GM23338 (cell line): ENCODE measurements at places on chromosomes 6 and 20. TPM values are rescaled to one million over a fixed set of nuclear protein-coding genes. Genes with fewer than 3 reads are reported as not detected.

DNA sequence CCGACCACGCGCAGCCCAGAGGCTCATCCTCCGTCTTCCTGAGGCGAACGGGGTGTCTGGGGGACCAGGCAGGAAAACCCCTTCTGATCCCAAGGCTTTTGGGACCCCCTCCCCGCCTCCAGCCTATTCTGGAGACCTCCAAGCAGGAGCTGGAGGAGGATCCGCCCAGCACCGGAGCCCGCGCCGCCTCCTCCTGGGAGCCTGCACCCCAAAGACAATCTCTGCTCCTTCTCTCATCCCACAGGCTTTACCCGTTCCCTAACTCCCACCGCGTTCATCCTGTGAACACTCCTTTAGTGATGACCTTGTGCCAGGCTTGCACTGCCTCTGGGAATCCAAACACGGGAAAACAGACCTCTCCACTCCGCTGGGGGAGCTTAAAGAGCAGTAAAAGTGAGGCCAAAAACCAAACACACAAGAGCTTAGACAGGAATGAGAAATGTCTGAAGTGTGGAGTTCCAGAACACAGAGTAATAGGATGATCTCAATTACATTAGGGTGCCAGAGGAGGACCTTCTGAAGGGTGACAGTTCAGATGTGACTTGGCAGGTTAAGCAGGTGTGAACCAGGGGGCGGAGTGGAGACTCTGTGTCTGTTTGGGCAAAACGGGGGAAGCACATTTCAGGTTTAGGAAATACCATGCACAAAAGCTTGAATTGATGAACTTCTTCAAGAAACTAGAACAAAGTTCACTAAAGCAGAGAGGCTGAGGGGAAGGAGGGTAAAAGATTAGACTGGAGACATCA, 7.6 kb downstream of the HLA-DRB5 start:
- no peak for DNase-seq
- H3K4me1 ChIP-seq: no peaks in the 10 kb centered on the region
- no peak overlapping the region for H3K27ac ChIP-seq
- no peaks in the 10 kb centered on the region for H3K27me3 ChIP-seq

- DNase-seq: no peak
- no peak overlapping the region for H3K4me3 ChIP-seq
- H3K27ac ChIP-seq: no peak overlapping the region
- no peaks in the 10 kb centered on the region for H3K36me3 ChIP-seq
- no peaks in the 10 kb centered on the region for H3K4me1 ChIP-seq
Observed at GRCh38 chr6:81475646-81476045, 276.8 kb downstream of the TENT5A start.

GRCh38 chr20:63846128-63846771, 15.0 kb upstream of the ABHD16B start:
- H3K4me1 ChIP-seq: peaks cover 35% of the 10 kb centered on the region
- H3K27ac ChIP-seq: peak overlapping the region; percentile 92
- DNase-seq: peak; percentile 89
- H3K4me3 ChIP-seq: peak overlapping the region; percentile 55
- H3K36me3 ChIP-seq: no peaks in the 10 kb centered on the region

GRCh38 chr6:167130712-167131684, 8.1 kb downstream of the CCR6 start:
- H3K4me3 ChIP-seq: no peak overlapping the region
- H3K27me3 ChIP-seq: no peaks in the 10 kb centered on the region
- H3K36me3 ChIP-seq: no peaks in the 10 kb centered on the region
- DNase-seq: no peak

DNA sequence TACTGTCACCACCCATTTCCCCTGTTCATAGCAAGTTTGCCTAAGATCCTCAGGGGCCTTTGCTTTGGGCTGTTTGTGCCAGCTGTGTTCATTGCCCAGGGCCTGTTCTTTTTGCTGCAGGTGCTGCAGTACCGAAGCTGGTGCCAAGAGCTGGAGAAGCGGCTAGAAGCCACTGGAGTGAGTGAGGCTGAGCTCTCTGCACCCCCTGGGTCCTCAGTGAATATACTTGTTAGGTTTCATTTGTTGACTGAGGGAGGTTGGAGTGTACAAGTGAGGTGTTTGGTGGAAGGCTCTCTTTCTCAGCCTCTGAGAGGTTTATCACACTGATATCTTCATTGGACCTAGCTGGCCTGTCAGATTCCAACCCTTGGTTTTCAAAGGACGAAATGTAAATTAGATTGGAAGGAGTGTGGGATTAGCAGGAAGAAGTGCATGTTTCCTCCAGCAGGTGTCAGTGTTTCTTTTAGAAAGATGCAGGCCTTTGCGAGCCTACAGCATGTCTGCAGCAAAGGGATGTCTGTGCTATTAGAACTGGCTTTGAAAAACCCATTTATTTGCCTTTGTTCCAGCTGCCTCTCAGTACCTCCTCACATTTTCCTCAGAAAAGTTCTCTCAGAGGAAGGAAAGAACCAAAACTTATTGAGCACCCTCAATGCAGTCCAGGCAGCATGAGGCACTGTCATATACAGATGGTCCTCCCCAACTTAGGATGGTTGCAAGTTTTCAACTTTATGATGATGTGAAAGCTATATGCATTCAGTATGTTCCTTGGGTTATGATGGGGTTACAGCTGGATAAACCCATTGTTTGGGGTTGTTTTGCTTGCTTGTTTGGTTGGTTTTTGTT, 8.3 kb downstream of the CEP250 start:
- H3K4me3 ChIP-seq: no peak overlapping the region
- peak; percentile 92 for DNase-seq
- no peaks in the 10 kb centered on the region for H3K27me3 ChIP-seq
- 0 out of 2 replicates have a peak, but pooled peaks cover 4% of the 10 kb centered on the region for H3K36me3 ChIP-seq
- no peak overlapping the region for H3K27ac ChIP-seq

DNA sequence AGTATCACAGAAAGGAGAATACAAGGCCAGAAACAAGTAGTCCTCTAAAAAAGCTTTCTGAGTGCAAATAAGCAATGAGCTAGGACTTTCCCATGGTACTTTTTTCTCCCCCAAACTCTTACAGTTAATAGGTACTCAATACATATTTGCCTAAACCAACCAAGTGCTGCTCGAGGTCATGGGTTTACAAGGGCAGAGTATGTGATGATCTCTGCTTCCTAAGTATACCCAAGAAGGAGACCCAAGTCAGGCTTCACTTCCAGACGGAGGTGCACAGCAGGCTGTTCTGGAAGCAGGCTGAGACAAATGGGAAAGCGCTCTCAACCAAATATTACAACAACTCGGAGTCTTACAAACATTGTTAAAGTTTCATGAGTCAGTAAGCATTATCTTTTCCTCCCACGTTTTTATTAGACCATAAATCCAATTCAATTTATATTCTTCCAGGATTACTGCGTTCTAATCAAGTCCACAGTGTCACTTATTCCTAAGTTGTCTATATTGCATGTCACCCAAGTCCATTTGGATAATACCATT, 8.1 kb downstream of the FYN start:
- peaks cover 73% of the 10 kb centered on the region for H3K4me1 ChIP-seq
- no peaks in the 10 kb centered on the region for H3K27me3 ChIP-seq
- no peak for DNase-seq
- H3K27ac ChIP-seq: no peak overlapping the region

DNA sequence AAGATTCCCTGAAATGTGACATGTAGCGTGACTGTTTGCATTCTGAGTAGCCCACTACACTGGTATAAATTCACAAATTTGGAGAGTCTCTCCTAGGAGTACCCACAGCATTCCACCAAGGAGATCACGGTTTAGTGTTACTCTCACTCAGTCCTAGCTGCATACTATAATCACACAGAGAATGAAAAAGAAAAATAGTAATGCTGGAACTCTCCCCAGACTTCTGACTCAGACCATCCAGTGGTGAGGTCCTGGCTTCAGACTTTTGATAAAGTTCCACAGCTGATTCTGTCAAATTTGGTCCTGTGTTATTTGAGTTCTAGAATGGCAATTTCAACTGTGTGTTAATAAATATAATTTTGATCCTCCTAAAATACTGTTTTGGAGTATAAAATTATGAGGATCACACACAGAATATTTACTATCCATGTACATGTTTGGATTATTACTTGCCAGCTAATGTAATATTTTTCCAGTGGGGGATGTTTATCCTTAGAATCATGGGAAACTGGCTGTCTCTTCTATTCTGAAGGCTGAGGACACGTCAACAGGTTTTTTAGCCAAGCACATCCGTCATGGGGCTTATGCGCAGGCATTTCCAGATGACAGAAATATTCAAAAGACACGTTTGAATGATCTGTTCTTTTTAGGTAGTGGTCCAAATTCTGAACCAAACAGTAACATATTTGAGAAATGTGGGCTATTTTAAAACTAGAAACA, 5.1 kb upstream of the KIAA0408 start:
- H3K4me1 ChIP-seq: peaks cover 6% of the 10 kb centered on the region; the same call in 1 of the 2 replicates
- H3K27me3 ChIP-seq: no peaks in the 10 kb centered on the region
- H3K27ac ChIP-seq: no peak overlapping the region
- H3K36me3 ChIP-seq: no peaks in the 10 kb centered on the region

DNA sequence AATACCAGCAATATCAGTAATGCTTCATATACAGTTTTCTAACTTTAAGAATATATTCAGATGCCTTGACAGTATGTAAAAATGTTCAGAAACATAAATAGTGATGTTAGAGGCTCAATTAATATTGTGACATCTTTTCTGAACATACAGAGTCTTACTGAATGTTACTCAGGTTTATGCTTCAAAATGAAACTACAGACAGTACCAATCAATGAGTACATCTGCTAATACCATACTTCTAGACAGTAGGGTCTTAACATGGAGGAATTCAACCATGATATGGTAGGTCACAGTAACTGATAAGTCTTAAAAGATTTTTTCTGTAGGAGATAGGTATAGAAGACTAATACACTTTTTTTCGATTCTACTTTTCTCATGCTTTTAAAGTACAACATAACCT, 8.3 kb downstream of the GCLC start:
- no peaks in the 10 kb centered on the region; the same call in 1 of the 2 replicates for H3K36me3 ChIP-seq
- no peak overlapping the region for H3K4me3 ChIP-seq
- H3K27me3 ChIP-seq: no peaks in the 10 kb centered on the region
- H3K27ac ChIP-seq: no peak overlapping the region

The SMLR1 gene
- total RNA-seq: not detected in 2 replicates

The CST3 gene
- 51.8 and 70.7 TPM in 2 replicates for total RNA-seq

The ZC2HC1B gene
- not detected in 2 replicates for total RNA-seq

The ENPP3 gene
- not detected in 2 replicates for total RNA-seq

The MOXD1 gene
- total RNA-seq: 4.3 TPM in 2 replicates
